ENCODE measurements at places on chromosomes 16 and 17. TPM values are rescaled to one million over a fixed set of nuclear protein-coding genes. Genes with fewer than 3 reads are reported as not detected.

- DNase-seq, result peak; percentile 93
These were observed at the start of the genes CTNS and SHPK for GRCh38 chr17:3636154-3636907. Gene CTNS (plus strand): TSS chr17:3636760. CDS start chr17:3640207, 3,447 bp downstream. Gene SHPK (minus strand): TSS chr17:3636250. CDS start chr17:3636219, 31 bp downstream.

DNA sequence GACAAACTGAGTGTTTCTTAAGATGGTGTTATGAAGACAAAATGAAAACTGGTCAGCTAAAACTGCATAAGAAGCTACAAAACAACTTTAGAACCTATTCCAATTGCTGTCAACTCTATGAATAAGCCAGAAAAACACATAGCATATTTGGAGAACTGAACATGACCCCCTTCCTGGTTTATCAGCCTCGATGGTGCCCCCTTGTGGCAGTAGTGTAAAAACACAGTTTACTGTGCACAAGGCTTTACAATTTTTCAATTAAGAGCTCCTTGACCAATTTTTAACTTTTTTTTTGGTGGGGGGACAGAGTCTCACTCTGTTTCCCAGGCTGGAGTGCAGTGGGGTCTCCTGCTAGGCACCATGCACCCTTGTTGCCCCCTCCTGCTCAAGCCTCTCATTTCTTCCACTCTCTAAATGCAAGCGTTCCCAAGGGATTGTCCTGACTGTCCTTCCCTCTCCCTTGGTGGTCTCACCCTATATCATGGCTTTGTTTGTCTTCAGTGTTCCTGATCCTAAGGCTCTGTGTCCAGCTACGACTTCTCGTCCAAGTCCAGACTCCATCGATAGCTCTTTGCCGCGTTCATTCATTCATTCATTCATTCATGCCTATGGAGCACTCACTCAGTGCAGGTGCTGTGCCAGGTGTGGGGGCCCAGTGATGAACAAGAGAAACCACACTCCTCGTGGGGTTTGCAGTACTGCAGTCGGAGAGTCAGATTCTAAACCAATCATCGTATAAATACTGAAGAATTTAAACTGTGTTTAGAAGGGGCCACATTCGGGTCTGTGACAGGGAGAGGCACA lies 7.5 kb downstream of the EIF1 start:
- peak; percentile 88 for DNase-seq

DNA sequence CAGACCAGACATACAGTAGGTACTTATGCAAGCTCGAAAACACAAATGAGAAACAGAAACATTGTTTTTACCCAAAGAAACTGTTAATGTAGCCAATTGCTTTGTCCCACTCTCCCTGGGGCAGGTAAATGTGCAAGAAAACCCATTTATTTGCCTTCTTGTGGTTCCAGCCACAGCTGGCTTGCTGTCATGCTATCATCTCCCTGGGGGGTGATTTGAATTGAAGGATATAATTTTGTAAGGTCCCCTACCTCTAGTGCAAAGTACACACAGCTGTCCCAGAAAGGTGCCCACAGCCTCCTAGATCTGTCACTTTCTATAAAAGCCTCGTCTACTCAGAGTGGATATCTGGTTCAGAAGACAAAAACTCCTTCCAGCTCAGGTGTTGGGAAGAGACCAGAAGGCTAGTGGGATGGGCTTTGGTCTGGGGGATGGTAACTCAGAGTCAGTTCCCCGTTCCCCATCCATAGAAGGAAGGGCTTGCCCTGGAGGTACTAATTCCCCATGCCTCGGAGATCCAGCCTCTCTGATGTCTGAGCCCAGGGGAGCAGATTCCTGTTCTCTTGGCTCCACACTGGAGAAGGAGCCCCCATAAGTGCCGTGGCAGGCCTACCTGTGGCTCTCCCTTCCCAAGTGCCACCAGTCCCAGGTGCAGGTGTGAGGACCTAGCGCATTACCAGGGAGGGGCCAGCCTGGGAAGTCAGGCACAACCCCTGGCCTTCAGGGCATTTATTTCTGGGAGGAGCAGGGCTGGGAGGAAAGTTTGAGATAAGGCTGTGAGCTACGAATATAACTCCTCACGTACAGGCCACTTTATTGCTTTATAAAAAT lies 2.4 kb upstream of the PRR15L start:
- DNase-seq, result no peak

- DNase-seq, result no peak
These were observed 26.1 kb upstream of the ENPP7 start for GRCh38 chr17:79704691-79705090.

- DNase-seq, result no peak
These were observed 180.6 kb downstream of the PCTP start for GRCh38 chr17:55931446-55931845.

The EIF3CL gene
- 86.9 TPM for total RNA-seq
